Omental fat pad (tissue), 4 donors: ENCODE measurements at places on chromosomes 7 and 10.

DNA sequence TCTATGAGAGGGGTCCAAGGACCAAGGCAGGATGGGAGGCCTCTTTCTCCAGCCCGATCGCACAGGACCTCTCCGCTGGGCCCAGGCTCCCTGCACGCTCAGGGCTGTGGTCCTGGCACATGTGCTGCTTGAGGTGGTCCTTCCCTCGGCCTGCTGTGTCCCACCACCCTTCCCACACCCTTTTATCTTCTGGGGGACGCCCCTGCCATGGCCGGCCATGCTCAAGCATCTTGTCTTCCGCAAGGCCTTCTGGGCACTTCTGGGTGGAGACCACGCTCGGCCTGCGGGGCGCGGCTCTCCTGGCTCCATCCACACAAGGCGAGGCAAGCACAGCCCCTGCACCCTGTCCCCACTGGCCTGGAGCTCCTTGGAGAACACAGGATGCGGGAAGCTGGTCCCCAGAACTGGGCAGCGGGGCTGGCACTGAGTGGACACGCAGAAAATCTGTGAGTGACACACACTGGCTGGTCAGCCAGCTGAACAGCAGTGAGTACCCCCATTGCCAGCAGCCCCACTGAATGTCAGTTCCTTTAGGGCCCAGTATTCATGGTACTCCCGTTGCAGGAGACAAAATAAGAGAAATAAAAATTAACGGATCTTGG, 115.9 kb downstream of the TCERG1L start:
- no peak for DNase-seq

DNA sequence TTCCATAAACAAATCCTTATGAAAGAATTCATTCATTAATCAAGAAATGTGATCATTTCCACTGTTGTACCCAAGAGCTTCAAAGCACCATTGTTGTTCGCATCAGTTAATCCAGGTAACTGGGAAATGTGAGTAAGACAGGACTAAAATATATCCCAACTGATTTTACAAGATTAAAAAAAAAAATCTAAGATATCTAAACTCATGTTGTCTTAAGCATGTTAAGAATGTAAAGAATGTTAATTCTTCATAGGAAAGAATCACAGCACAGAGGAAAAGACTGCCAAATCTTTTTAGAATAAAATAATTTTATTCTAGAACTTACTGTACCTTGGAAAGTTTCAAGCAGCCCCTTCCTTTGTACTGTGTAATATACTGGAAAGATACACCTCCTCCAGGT, 16.4 kb downstream of the FZD1 start:
- no peak for DNase-seq

GRCh38 chr7:73342645-73343044, 14.7 kb downstream of the FKBP6 start:
- no peak for DNase-seq

- no peak for DNase-seq
These were observed 422.7 kb downstream of the SORCS3 start for GRCh38 chr10:105063796-105064195.

GRCh38 chr10:49179699-49180443, 8.3 kb downstream of the TMEM273 start:
- no peak for DNase-seq

GRCh38 chr10:7417103-7417623, 6.3 kb upstream of the SFMBT2 start:
- no peak for DNase-seq

DNA sequence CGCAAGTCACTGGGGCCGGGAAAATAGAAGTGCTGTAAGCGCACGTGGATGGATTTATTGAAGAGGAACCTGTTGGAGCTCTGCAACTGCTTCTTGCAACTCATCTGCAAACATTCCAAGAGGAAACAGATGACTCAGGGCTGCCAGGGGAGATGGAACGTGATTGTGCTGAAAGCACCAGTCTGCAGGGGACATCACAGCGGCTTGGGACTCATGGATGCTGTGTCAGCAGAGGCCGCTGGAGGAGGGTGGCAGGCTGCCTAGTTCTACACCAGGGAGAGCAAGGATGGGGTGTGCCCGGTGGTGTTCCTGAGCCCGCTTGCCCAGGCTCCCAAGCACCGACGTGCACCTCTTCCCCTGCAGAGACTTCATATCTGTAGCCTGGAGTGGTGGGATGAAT, 515.7 kb downstream of the TCERG1L start:
- DNase-seq, result no peak

GRCh38 chr7:70288781-70289456, 690.6 kb downstream of the AUTS2 start:
- DNase-seq, result no peak

- DNase-seq, result no peak
These were observed 121.5 kb downstream of the TNS3 start for GRCh38 chr7:47460251-47460989.

DNA sequence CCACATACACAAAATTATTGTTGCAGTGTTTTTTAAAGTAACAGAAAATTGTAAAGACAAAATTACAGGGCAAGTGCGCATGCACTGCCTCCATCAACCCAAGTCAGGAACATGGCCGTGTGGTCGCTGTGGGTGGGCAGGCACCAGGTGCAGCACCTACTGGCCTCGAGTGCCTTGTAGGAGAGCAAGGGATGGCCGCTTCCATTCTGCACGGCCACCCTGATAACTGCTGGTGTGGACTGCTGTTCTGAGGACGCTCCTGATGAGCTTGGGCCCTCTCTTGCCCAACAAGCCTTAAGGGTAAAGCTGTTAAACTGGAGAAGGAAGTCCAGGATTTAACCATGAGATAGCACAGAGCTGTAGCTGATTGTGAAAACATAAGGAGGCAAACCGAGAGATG, 124.6 kb upstream of the PPP1R9A start:
- DNase-seq, result no peak

- no peak for DNase-seq
These were observed 32.9 kb upstream of the CXCL12 start for GRCh38 chr10:44417761-44418160.

DNA sequence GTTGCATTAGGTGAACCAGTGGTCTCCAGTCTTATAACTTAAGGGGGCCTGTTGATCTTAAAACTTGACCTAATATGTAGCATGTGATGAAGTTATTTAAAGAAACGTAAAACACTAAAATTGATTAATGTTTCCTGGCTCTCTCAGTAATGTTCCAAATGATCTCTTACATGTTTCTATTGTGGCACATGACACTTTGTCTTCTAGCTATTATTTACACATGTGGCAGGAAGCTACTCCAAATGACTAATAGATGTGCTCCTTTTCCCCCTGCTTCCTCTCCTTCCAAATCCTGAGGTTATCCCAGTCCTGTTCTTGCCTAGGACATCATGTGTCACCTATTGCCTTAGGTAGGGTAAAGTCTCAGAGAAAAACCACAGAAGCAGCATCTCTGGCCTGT, 89.4 kb downstream of the FAS start:
- no peak for DNase-seq

DNA sequence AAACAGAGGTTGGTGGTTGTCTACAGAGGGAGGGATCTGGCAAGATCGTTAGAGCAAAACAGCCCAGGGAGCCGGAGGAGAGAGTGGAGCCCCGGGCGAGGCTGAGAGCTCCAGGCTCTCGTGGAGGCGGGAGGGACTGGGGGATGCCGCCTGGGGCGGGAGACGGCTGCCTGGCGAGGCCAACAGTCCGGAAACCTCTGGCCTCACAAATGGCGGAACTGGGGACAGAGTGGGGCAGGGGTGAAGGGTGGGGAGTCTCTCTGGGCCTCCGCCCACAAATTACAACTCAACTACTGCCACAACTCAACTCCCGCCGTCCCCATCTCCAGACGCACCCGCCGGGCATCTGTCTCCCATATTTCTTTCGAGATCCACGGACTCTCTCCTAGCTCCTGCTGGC, 47.7 kb downstream of the CLEC2L start:
- DNase-seq, result no peak

- no peak for DNase-seq
These were observed 1.4 kb upstream of the PSAP start for GRCh38 chr10:71852355-71852937.

DNA sequence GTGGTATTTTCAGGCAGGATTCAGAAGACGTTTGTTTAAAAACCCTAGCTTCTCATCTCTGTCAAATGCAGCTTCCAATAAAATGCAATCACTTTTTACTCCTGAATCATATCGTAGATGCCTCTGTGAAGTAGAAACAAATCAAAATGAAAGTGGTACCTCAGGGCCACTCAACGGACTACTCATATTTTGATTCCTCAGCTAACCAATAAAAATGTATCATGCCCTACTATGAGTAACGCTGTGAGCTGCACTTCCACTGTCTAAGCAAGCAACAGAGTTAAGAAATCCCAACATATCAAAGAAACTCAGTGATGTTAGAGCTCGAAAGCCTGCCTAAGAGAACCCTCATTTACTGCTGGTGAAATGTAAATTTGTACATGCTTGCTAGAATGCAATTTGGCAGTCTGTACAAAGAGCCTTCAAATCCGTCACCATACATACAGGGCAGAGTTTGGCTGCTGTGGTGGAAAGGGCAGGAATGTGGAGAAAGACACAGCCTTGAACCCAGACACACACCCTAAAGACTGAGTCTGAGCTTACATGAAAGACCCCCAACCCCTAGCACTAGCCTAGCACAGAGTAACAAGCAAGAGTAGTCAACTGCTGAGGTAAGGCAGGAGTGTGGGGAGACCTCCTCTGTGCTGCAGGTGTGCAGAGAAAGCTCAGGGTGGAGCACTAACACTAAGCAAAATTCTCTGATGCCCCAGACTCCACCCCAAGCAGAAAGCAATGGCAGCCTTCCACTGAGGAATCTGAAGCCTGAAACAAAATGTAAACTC, 151.5 kb downstream of the ANK3 start:
- no peak for DNase-seq

DNA sequence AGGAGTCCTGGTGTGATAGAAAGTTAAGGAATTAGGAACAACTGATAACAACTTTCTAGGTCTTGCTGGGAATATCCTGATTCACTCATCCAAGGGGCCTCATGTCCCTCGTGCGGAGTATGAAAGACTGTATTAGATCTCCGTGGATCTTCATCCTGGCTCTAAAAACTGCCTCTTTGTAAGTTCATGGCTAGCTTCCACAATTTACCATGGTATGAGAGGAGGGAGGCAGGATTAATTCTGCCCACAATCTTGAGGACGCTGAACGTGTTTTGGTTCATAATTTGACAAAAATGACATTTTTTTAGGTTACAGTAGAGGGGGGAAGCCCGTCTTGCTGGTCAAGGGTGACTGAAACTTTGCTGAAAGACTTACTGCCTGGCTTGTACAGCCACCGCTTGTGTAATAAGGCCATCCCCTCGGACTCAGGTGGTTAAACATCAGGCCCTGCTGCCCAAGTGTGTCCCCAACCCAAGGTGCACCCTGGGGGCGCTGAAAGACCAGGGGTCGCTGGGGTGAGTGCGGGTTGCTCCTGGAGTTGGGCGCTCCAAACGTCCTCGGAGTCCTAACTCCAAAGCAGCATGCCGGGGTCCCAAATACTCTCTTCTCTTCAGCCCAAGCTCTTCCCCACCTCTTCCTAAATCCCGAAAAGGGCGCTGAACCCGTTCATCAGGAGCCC, 733 bp downstream of the HIBADH start:
- DNase-seq, result no peak

DNA sequence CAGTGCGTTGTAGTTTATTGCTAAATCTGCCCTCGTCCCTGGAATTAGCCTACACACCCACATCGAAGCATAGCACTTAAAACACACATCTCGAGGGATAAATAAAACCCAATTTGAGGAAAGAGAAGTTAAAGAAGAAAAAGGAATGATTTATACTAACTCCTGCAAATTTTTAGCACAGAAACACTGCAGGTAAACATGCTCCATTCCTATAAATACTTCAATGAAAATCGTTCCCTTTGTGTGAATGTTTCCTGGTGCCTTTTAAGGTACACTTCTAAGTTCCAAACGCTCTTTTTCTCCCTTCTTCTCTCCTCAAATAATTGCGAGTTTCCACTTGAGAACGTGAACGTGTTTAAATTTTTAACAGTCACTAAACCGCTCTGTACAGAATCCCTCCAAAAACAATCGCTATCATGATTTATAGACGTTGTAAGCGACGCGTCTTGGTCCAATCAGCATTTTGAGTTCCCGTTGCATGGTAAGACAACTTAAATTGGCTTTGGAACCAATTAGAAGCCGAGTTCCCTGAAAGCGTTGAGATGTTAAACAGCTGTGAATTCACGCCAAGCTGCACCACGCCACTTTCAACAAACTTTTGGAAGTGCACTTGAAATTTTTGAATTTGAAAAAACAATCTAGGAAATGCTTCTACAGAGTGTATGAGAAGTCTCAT, 12.5 kb upstream of the EBLN1 start:
- DNase-seq, result no peak

DNA sequence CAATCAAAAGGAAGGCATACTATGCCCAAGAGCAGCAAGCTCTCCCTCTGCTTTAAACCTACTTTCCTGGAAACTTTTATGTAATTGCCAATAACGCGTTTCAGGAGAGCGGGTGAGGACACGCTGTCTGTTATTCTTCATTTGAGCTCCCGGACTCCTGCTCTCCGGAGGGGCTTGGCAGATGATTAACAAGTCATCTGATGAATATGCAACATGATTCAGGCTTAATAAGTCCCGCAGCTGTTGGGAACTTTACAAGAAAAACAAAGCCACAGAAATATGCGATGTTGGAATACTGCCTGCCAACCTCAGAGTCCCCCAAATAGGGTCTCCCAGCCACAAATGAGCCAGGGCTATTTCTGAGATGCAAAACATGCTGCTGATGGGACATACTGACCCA, 348.0 kb downstream of the GPAM start:
- no peak for DNase-seq

GRCh38 chr7:76372984-76373833, 14.4 kb upstream of the YWHAG start:
- DNase-seq, result no peak

GRCh38 chr7:39589323-39590111, 23.3 kb downstream of the YAE1 start:
- DNase-seq, result no peak

GRCh38 chr7:50863053-50863452, 80.4 kb upstream of the GRB10 start:
- no peak for DNase-seq

DNA sequence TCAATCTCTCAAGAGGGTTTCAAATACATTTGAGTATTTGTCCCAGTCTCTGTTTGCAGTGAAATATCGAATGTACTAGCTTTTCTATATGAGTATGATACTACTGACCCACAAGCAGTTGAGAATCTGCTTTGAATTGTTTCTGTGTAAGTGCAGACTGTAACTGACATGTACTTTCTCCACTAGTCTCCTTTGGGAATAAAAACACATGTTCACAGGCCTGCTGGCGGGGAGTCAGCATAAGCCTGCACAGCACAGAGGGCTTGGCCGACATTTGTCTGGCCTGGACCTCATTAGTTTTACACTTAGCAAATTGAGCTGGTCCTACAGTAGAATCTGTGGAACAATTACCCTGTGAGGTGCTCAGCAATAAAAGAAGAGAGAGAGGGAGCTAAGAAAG, 72.6 kb downstream of the ITGB8 start:
- DNase-seq, result no peak

GRCh38 chr10:33257439-33258080, 76.9 kb downstream of the NRP1 start:
- no peak for DNase-seq

GRCh38 chr10:73414230-73414945, 530 bp upstream of the ANXA7 start:
- DNase-seq, result no peak

- DNase-seq, result no peak
These were observed 43.8 kb downstream of the SMNDC1 start for GRCh38 chr10:110260746-110261477.
